ENCODE measurements at places on chromosomes 12 and 14. TPM values are rescaled to one million over a fixed set of nuclear protein-coding genes. Genes with fewer than 3 reads are reported as not detected.

The PTCSC3 gene
- not detected for total RNA-seq

The RIMBP2 gene
- total RNA-seq = not detected

The CCDC175 gene
- not detected for total RNA-seq

The BHLHE41 gene
- 0.71 TPM for total RNA-seq

The SSTR1 gene
- total RNA-seq = not detected

The TUNAR gene
- not detected for total RNA-seq

All from A549 treated with GW870086 at 1 μM for 4 hours (cell line).